A549 treated with CpdA at 1 μM for 4 hours (cell line): ENCODE measurements at places on chromosomes 13 and 19. TPM values are rescaled to one million over a fixed set of nuclear protein-coding genes. Genes with fewer than 3 reads are reported as not detected.

Gene GNA15
- 0.05 to 0.17 TPM (median 0.12 TPM) in 3 of 5 replicates, not detected in the others for total RNA-seq

Gene IL12RB1
- not detected in 5 replicates for total RNA-seq

Gene ANGPTL4
- 32.4 to 60.0 TPM (median 48.8 TPM) in 5 replicates for total RNA-seq

Gene HIPK4
- 0.19 to 0.41 TPM (median 0.23 TPM) in 5 replicates for total RNA-seq

Gene KIR3DL1
- not detected in 5 replicates for total RNA-seq

Gene TEKTIP1
- not detected in 5 replicates for total RNA-seq

Gene PTPRS
- 17.8 to 30.0 TPM (median 24.6 TPM) in 5 replicates for total RNA-seq

Gene IRF3
- total RNA-seq: 90.0 to 124 TPM (median 114 TPM) in 5 replicates

Gene OR4F17
- not detected in 5 replicates for total RNA-seq

Gene PTPRH
- total RNA-seq: 2.9 to 6.6 TPM (median 5.6 TPM) in 5 replicates

Gene FUT3
- 0.03 TPM in 1 of 5 replicates, not detected in the others for total RNA-seq

Gene GAPDHS
- not detected in 5 replicates for total RNA-seq

Gene RUBCNL
- total RNA-seq: 0.07 to 0.11 TPM in 2 of 5 replicates, not detected in the others

Gene OLFM2
- 8.2 to 12.7 TPM (median 11.7 TPM) in 5 replicates for total RNA-seq

Gene LYPD3
- total RNA-seq: 0.47 to 0.79 TPM (median 0.70 TPM) in 5 replicates

Gene ZGLP1
- total RNA-seq: 0.82 to 3.4 TPM (median 2.0 TPM) in 5 replicates

Gene NFIX
- total RNA-seq: 3.8 to 5.0 TPM (median 4.2 TPM) in 5 replicates

Gene ADPRHL1
- total RNA-seq: 11.1 to 13.5 TPM (median 11.7 TPM) in 5 replicates

Gene GSX1
- total RNA-seq: not detected in 5 replicates

Gene TRMT1
- total RNA-seq: 39.1 to 48.0 TPM (median 46.0 TPM) in 5 replicates

Gene MAN2B1
- 16.4 to 20.7 TPM (median 17.5 TPM) in 5 replicates for total RNA-seq

Gene CGB1
- total RNA-seq: 0.27 to 0.64 TPM (median 0.38 TPM) in 3 of 5 replicates, not detected in the others

Gene ELSPBP1
- not detected in 5 replicates for total RNA-seq

Gene SLITRK6
- 0.33 to 0.97 TPM (median 0.38 TPM) in 5 replicates for total RNA-seq

Gene KMT2B
- 51.4 to 66.0 TPM (median 58.9 TPM) in 5 replicates for total RNA-seq
